ENCODE measurements at places on chromosomes 13 and 19.

- DNase-seq = no peak
These were observed 826 bp upstream of the C1QTNF9 start for GRCh38 chr13:24308488-24309020.

GRCh38 chr19:3483226-3483628 lies at the start of gene SMIM44:
SMIM44 (minus strand) TSS chr19:3483441; CDS start chr19:3483403, 38 bp downstream.
- no peak for DNase-seq

- peak; percentile 71 for DNase-seq
These were observed 74.5 kb upstream of the RAP2A start for GRCh38 chr13:97359181-97360057.

DNA sequence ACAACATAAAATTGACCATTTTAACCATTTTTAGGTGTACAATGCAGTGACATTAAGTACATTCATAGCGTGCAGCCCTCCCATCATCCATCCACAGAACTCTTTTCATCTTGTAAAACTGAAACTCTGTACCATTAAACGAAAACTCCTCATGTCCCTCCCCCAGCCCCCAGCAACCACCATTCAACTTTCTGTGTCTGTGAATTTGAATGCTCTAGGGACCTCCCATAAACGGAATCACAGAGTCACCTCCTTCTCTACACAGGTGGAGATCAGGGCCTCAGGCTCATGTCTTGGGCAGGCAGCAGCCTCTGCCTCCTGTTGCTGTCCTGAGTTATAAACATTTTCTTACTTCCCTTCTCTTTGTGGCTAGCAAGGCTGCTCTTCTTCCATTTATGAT lies 7.3 kb upstream of the CCNE1 start:
- no peak for DNase-seq

DNA sequence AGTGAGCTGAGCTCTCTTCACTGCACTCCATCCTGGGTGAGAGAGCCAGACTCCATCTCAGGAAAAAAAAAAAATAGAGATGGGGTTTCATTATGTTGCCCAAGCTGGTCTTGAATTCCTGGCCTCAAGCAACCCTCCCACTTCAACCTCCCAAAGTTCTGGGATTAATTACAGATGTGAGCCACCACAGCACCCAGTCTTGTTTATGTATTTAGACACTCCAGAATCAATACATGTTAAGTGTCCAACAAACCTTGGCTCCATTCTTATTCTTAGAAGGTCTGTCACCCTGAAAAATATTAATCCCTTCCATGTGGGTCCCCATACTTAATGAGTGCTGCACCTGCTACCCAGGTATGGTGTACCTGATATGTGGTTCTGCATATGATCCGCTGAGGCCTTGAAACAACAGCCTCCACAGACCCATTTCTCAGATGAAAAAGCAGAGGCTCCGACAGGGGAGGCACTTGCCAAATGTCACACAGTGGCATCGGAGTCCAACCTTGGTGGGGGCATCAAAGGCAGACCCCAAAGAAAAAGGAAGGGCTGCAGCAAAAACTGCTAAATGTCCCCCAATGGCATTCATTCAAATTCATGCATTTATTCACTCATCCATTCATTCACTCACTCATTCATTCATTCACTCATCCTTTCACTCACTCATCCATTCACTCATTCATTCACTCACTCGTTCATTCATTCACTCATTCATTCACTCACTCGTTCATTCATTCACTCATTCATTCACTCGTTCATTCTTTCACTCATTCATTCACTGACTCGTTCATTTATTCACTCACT lies 16.7 kb downstream of the TICAM1 start:
- no peak for DNase-seq

DNA sequence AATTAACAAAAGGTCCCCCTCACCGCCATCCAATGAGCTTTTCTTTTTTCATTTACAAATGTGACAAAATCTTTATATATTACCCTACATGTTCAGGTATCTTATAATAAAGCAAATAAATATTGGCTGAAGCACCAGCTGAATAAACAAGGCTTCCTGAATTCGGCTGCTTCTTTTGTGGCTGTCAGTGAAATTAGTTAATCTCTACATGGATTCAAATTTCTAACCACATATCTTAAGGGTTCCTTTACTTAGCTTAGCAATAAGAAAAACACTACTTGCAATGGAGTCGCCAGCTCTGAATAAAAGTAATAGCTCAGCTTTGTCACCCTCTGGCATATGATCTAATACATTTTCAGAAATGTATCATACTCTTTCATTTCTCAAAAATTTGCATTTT lies 104.3 kb downstream of the CCNA1 start:
- no peak for DNase-seq

DNA sequence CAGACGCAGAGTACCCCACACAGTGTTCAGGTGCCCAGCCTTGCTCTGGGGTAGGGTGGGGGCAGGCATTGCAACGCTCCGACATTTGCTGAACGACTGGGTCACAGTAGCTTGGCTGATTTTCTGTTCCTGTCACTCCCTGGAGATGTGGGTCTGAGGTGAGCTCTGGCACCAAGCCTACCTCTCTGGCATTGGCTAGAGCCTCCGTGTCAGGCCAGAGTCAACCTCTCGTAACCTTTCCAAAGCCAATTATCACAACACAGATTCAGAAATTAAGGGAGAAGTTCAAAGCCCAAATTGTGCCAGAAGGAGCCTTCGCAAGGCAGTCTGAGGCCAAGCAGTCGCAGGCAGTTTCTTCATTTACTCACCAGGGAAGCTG lies 117.2 kb downstream of the IRS2 start:
- no peak for DNase-seq
